ENCODE measurements at places on chromosomes 16 and 17.

GRCh38 chr17:83195330-83196023 lies 116.1 kb downstream of the METRNL start:
- no peak for DNase-seq

GRCh38 chr17:46264456-46265198 lies 30.3 kb upstream of the LRRC37A start:
- peak; percentile 92 for DNase-seq

- DNase-seq: no peak
Measured at GRCh38 chr17:79819085-79819484, 20.2 kb downstream of the CBX4 start.

GRCh38 chr16:69726313-69727060 lies at the start of gene NQO1:
TSS of gene NQO1 (minus strand) at chr16:69726560. CDS start at chr16:69726439, 121 bp downstream.
- peak; percentile 97 for DNase-seq

- no peak for DNase-seq
Measured at GRCh38 chr16:27920391-27920891, 143.1 kb downstream of the GSG1L start.

- DNase-seq: no peak
Measured at GRCh38 chr17:42647778-42648177, 11.3 kb upstream of the TUBG2 start.

- no peak for DNase-seq
Measured at GRCh38 chr17:82702231-82702927, 3.9 kb upstream of the RAB40B start.

DNA sequence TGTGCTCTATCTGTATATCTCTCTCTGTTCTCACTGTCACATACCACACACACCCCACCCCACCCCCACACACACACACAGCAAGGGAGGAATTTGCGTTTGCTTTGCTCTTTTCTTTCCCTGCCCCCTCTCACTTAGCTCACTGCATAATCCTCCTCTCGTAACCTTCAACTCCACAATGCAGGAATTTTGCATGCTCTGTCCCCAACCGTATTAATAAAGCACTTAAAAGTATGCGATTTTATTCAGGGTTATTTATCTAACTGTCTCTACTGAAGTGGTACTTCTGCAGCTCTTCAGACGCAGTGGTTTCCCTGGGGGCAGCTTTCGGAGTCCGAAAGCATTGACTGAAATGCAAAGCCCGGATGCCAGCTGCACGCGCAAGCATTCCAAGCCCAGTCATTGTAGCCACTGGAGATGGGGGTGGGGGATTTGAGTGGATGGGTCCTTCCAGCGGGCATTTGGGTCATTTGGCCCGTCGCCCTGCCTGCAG lies 105.4 kb upstream of the RBFOX1 start:
- DNase-seq: no peak

- peak; percentile 33 for DNase-seq
Measured at GRCh38 chr17:30005709-30006320, 64.4 kb downstream of the EFCAB5 start.

GRCh38 chr17:63476854-63477479 lies at the start of gene ACE:
TSS of gene ACE (plus strand) at chr17:63477061. CDS start at chr17:63477095, 34 bp downstream.
- peak; percentile 15 for DNase-seq

DNA sequence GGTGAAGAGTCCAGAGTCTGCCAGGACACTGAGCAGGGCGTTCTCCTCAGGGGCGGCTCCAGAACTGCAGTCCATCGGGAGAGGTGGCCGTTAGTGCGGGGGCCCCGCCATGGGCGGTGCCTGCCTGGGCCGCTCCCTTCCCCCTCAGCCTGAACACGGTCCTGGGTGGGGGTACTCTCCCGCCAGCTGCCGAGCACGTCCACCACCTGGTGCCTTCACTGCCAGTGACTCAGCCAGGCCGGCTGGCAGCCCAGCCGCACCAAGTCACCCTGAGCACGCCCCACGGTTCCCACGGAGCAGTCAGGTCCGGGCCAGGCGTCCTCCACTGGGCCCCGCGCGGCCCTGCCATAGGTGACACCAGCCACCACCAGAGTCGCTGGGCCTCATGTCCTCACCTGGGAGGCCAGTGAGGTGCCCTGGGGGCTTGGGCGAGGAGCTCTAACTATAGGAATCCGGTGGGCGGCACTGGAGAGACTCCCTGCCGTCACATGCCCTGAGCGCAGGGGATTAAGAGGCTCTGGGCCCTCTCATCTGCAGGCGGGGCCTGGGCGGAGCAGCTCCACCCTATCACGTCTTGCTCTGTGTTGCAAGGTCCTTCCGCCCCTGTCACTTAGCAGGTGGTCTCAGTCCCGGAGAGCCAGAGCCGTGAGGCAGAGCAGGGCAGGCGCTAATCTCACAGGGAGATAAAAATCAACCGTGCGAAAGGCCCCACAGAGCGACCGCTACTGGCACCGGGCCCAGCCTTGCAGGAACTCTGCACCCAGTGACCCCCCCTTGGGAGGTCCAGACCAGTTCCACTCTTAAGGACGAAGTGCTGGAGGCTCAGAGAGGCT lies 14.3 kb downstream of the PIEZO1 start:
- peak; percentile 87 for DNase-seq

DNA sequence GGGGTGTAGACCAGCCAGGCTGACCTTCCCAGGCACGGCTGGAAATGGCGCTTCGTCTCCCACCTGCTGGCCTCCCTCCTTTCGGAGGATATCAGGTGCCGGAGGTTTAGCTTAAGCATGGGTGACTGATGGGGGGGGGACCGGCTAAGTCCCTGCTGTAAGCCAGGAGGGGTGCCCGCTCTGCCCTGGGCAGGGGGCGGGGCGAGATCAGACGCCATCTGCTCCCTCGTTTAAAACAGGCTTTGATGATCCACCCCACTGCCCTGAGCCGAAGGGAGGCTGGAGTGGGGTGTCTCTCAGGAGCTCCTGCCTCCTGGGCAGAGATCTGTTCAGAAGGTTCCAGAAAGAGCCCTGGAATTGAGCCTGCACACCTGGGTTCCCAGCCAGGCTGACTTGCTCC lies 26.0 kb downstream of the C16orf74 start:
- DNase-seq: no peak

GRCh38 chr17:51997723-51998122 lies 160.8 kb downstream of the CA10 start:
- no peak for DNase-seq

GRCh38 chr17:21196126-21196525 lies 17.8 kb downstream of the TMEM11 start:
- no peak for DNase-seq

GRCh38 chr16:21652453-21652852 lies at the start of gene IGSF6:
TSS of gene IGSF6 (minus strand) at chr16:21652608. CDS start at chr16:21652598, 10 bp downstream.
- DNase-seq: no peak

DNA sequence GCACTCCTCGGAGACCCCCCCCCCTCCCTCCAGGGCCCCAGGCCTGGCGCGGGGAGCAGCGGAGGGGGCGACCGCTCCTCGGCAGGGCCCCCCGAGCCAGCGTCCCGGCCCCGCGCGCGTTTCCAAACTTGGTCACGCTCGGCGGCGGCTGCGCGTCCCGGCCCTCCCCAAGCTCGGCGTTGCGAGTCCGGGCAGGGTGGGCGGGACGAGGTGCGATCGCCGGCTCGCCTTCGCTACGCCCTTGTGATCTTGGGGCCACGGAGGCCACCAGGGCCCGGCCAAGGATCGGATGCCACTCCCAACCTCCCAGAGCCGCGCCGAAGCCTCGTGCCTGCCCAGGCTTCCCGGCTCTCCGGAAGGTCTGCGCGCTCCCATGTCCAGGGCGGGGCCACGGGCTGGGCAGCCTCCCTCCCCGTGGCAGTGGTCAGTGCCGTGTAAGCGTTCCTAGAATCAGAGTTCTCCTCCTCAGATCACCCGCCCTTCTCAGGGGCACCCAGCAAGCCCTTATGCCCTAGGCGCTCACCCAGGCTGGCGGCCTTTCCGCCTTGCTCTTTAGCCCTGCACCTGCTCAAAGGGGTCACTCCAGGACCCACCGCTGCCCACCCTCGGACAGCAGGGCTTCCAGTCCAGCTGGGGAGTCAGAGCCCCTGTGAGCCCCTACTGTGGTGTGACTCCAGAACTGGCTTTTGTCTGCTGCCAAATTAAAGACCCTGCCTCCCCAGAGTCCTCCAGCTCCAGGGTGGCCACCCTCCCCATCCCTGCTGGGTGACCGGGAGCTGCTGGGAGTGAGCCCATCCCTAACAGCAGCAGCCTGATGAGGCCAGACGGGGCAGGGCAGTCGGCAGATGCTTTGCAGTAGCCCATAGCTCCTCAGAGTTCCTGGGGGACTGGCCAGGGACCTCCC lies 12.2 kb upstream of the MRPS23 start:
- DNase-seq: no peak

GRCh38 chr16:64693946-64694345 lies 427.9 kb downstream of the CDH11 start:
- DNase-seq: no peak

All from IMR-90 (cell line).